Activated gamma-delta T cell treated with anti-CD3 and anti-CD28 coated beads, Interleukin-2, amount 50 U/mL, for 16 hours (primary cell): ENCODE measurements at places on chromosomes 5 and 9.

- DNase-seq, result no peak
Observed at GRCh38 chr9:94017939-94018531, 62.9 kb upstream of the BARX1 start.

DNA sequence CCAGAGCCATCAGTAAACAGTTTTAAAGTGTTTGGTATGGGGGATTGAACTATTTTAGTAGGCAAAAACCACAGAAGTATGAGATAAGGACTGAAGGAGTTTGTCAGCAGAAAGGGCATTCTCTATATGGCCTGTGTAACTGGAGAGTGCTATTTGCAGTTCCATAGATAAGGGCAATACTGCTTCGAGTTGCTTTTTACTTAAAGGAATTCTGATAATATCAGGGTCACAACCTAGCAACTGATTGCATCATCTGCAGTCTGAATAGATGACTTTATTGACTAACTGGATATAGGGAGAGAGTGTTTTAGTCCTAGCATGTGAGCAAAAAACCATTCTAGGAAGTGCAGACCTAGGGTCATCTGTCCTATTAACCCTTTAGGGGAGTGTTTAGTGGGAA lies 645.2 kb upstream of the PTPRD start:
- DNase-seq, result no peak

- DNase-seq, result no peak
Observed at GRCh38 chr5:172485511-172486202, 31.3 kb upstream of the SH3PXD2B start.

- no peak for DNase-seq
Observed at GRCh38 chr9:31868830-31869229, 515.6 kb upstream of the ACO1 start.

GRCh38 chr9:92720807-92721535 lies 43.7 kb downstream of the BICD2 start:
- no peak for DNase-seq

DNA sequence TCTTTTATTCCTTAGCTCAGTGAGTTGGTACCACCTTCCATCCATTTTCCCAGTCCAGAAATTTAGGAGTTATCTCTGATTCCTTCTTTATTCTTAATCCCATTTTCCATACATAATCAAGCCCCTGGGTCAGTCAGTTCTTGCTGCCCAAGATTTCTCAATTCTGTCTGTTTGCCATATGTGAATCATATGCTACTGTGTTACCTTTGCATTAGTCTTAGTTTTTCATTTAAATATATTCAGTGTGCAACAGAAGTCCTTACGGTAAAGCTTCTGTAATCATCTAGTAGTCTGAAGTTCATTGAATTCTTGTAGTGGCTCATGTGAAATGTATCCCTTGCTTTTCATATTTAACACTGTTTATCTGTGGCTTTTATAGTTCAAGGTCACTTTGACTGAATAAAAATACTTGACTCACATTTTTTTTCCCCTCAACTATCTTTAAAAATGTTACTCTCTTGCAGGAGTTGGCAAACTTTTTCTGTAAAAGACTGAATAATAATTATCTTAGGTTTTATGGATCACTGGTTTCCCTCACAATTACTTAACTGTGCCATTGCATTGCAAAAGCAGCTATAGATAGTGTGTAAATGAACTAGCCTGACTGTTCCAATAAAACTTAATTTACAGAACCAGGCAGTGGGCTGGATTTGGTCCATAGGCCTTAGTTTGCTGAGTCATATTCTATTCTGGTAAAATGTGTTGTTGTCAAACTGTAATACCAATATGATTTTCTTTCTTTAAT lies 6.9 kb downstream of the KIAA1958 start:
- no peak for DNase-seq

DNA sequence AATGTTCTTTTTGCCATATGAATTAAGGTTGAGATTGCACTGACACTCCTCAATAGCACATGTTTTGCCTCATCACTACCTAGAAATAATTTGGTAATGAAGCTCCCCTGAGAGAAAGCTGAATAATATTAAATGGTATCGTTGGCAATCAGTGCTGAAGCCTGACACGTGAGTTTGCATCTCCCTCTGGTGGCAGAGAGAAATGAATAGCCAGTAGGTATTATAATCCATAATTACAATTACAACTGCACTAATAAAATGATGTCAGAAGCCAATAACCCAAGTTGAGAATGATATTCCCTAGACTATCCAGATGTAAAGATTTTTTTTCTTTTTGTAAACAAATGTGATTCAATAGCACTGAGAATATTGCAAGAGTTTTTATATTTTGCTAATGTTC lies 700.3 kb downstream of the PTPRD start:
- no peak for DNase-seq

GRCh38 chr5:175131432-175131831 lies 312.6 kb downstream of the DRD1 start:
- DNase-seq, result no peak

DNA sequence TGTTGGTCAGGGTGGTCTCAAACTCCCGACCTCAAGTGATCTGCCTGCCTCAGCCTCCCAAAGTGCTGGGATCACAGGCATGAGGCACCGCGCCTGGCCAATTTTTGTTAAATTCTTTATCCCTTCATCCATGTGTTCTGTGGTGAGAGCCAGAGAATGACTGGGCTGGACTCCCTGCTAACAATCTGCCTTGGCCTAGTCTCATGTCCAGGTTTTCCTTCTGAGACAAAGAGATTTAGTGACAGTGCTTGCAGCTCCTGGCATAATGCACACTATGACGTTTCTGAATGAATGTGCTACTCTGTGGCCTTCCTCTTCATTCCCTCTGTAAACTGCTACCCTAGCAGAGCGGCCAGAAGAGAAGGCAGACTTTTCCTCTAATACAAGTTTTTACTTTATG lies 79.3 kb downstream of the FOXD1 start:
- no peak for DNase-seq

- DNase-seq, result no peak
Observed at GRCh38 chr5:146894753-146895521, 16.4 kb upstream of the PPP2R2B start.

- DNase-seq, result no peak
Observed at GRCh38 chr5:38724301-38725030, 121.3 kb upstream of the OSMR start.

GRCh38 chr5:65999061-65999723 lies 72.8 kb downstream of the ERBIN start:
- no peak for DNase-seq

DNA sequence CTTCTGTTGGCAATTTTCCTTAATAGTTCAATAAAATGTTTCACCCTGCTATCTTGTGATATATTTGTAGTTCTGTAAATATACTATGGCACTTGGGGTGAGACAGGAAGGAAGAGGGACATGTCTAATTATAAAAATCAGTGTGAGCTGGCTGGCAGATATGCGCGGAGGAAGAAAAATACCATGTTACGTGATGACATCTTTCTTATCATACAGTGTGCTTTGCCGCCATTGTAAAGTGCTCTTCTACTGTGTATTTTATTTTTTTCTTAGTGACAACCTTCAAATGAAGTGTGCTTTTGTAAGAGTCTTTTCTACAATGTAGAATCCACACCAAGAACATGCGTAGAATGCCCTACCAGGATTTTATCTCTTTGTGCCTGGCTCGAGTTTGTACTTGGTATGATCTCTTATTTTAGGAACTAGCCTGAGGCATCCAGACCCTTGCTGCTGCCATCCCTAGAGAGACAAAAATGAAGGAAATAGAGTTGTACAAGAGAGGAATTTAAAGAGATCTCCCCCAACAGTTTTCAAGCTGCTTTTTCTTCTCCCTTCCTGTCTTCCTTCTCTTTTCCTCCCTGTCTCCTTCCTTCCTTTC lies 46.7 kb upstream of the RIOK2 start:
- no peak for DNase-seq

DNA sequence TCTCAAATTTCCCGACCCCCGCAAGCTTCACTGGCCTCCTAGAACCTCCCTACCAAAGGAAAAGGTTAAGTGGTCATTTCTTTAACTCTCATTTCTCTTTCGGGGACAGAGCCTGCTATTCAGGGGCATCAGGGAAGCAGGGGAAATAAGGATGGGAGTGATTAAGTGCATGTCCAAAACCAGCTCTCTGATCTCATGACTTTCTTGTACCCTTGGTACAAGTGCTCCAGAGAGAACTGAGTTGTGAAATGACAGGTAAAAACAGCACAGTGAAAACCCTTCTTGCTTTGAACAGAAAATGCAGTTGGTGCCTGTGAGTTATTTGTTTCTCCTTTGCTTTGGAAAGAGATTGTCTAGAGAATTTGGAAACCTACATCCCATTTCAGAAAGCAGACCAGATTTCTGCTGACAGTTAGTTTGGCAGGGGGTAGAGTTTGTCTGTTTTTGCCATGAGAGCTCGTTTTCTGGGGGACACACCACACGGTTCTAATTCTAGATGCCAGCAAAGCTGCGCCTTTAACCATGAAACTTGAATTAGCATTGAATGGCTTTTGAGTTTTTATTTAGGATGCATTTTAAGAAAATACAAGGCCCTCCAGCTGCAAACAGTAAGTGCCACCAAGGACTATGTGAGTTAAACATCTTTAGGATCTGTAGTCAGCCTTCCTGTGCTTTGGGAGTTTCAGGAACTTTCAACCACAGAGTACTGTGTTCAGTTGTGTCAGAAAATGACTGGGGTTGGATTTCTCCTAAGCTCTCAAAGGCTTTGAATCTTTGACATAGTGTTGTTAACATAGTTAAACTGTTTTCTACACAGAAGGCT lies 161.7 kb upstream of the LHFPL2 start:
- no peak for DNase-seq

GRCh38 chr9:106708475-106709146 lies 154.4 kb upstream of the ZNF462 start:
- no peak for DNase-seq

DNA sequence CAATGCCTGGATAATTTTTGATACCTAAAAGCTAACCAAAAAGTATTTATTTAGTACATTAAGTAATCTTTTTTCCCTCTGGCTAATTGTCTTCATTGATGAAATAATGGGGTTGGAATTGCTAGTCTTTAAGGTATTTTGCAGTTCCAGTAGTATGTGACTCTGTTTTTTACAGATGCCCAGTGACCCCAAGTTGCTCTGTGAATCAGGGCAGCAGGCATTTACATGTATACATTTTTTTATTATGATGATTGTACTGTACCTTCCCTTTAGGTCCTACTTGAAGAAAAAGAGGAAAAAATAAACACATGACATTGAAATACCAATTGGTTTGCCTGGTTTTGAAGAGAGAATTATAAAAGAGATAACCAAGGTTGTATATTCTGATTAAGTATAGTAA lies 385.5 kb downstream of the ADGRV1 start:
- no peak for DNase-seq

DNA sequence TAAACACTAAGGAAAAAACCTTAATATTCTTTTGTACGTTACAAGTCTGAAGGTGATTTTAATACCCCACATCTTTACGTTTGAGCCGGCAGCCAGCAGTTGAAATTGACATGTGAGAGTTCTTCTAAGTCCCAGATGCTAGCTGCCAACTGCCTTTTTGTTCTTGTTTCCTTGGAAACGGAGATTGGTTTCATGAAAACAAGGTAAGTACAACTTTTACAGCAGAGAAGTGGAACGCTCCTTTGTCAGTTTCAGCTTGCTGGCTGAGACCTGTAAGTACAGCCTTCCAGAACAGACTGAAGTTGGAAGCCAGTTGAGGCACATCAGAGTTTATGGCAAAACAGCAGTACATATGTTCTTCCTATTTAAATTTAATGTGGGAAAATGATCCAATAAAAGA lies 1018.4 kb upstream of the ARRDC3 start:
- no peak for DNase-seq

DNA sequence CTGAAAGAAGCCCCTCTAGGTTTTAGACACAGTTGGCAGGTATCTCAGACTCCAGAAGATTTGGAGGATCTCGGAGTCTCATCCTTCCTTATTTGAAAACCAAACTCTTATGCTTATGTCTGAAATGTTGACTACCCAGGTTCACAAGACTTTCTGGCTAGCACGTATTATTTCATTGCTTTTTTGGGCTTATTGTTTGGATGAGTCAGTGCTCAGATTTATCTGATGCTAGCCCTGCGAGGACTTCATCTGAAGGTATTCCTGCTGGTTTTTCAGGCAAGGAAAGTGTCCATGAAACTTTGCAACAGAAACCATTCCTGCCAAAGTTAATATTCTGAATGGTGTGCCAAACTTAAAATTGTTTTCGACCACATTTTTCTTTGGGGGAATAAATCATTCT lies 8.5 kb downstream of the OSTF1 start:
- no peak for DNase-seq

- no peak for DNase-seq
Observed at GRCh38 chr5:78569441-78569840, 79.1 kb downstream of the LHFPL2 start.

DNA sequence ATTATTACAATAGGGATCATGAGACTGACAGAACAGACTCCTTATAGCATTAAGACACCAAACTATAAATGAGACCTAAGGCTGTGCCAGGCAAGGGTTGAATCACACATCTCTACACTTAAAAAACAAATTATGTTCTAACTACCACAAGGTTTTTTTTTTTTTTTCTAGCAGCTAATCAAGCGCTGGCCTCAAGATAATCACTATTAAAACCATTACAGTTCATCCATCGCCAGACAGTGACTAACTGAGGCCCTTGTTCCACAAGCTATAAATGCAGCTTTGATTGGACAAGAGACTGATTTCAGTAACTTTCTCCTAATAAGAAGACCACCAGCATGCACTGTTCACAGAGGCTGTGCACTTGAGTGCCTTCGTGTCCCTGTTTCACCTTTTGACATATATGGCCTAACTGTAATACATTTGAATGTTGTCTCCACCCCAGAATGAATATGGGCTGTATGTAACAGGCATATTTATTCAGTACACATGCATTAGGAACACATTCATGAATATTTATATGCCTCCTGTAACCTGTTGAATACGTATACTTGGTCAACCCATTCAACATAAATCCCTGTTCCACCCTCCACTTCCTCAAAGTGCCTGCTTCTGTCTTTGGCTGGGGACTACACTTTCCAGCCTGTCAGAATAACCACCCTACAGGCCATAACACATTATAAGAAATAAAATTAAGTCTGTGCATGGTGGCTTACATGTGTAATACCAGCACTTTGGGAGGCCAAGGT lies 22.8 kb upstream of the ZNF131 start:
- DNase-seq, result no peak

GRCh38 chr9:74865177-74865576 lies 22.5 kb downstream of the TRPM6 start:
- DNase-seq, result no peak

DNA sequence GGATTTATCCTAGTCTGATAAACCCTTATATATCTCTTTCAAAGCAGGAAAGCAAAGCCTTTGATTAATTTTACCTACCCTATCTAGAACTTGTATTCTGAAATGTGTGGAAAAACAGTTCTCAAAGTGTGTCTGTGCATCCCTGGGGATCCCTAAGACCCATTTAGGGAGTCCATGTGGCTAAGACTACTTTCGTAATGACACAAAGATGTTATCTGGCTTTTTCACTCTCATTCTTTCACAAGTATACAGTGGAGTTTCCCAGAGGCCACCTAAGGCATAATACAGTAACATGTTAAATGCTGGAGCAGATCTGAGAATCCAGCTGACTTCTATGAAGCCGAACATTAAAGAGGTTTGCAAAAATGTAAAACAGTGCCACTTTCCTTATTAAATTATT lies 54.3 kb upstream of the TNFSF15 start:
- no peak for DNase-seq

GRCh38 chr9:126520453-126520852 lies 93.3 kb upstream of the LMX1B start:
- DNase-seq, result no peak

- DNase-seq, result no peak
Observed at GRCh38 chr5:53364061-53364460, 116.4 kb upstream of the FST start.

- DNase-seq, result no peak
Observed at GRCh38 chr5:43772764-43773477, 169.9 kb downstream of the NNT start.

- no peak for DNase-seq
Observed at GRCh38 chr5:20114526-20114925, 126.5 kb upstream of the CDH18 start.

- DNase-seq, result no peak
Observed at GRCh38 chr5:154042766-154043165, 4.0 kb downstream of the MFAP3 start.
